ENCODE measurements at places on chromosomes 1 and 21.
A peak's percentile ranks its signal among the peaks of the same experiment; 100 is the strongest.

DNA sequence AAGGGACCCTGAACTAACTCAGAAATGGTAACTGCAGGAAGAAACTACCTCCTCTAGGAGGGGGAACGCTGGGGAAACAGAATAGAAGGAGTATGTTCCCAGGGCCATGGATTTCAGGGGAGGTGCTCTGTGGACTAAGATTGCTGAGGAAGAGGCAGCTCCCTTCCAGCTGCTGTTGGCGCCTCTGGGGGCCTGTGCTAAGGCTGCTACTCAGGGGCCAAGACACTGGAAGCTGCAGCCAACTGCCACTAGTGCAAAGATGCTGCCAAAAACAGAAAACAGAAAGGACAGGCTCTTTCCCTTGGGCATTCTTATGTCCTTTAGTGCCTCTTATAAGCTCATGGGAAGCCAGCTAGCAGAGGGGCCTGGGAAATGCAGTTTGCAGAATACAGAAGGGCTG, 58.0 kb upstream of the SGIP1 start:
- DNase-seq, result peak; percentile 32

- DNase-seq, result no peak
Observed at GRCh38 chr1:17674726-17675500, 80.2 kb upstream of the ACTL8 start.

DNA sequence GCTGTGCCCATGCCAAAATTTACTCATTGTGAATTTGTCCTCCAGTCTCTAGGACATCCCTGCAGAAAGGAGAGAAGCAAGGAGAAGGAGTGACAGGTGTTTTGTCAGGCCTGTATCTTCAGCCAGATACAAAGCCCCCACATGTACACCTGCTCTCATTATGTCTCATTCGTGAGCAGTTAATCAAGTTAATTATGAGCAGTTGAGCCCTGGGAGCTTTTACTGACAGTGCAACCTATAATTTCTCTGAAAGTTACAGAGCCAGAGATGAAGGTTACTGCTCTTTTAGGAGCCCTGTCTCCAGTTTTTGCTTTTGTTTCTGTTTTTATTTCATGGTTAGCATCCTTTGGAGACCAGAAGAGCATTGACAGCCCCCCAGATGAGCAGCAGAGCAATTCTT, 5.0 kb upstream of the ILDR2 start:
- DNase-seq, result no peak

DNA sequence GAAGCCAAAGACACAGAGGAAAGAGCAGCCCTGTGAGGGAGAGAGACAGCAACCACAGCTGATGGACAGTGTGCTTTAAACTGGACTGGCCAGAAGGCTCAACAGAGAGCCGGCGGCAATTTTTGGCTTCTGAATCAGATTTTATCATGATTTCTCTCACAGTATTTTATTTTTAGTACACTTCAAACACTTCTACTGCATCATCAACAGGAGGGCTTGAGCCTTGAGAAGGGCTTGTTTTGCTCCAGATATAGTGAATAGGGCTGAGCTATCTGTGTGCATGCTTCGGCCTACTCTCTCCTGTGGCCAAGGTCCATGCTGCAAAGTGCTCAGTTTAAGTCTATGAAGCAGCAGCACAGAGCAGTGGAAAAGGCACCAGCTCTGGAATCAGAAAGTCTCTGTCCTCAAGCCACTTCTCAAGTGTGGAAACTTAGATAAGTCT, 33.3 kb downstream of the ADCY10 start:
- no peak for DNase-seq

GRCh38 chr1:36782085-36782484, 252.2 kb downstream of the GRIK3 start:
- DNase-seq, result no peak

- peak; percentile 42 for DNase-seq
Observed at GRCh38 chr1:245153552-245154428, 995 bp upstream of the KIF26B start.

- DNase-seq, result no peak
Observed at GRCh38 chr1:45999507-45999906, 132.9 kb downstream of the PIK3R3 start.

- DNase-seq, result no peak
Observed at GRCh38 chr1:162412002-162412401, at the start of gene SH2D1B. SH2D1B (minus strand) TSS chr1:162412136; CDS start chr1:162412016, 120 bp downstream.

DNA sequence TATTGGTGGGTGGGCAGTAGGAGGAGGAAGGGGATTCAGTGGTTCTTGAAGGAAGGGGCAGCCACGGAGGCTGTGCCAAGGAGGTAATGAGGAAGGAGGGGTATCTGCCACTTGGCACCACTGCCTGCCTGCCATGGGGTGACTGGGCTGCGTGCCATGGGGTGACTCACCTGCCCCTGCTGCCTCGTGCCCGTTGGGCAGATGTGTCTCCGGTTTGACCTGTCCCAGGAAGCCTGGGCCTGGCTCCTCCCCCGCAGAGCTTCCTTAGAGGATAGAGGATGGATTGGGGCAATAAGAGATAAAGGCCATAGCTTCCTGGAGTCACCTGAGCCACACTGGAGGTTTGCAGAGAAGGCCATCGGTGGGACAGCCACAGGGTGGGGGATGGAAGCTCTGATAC, 1.7 kb downstream of the PADI3 start:
- DNase-seq, result no peak

DNA sequence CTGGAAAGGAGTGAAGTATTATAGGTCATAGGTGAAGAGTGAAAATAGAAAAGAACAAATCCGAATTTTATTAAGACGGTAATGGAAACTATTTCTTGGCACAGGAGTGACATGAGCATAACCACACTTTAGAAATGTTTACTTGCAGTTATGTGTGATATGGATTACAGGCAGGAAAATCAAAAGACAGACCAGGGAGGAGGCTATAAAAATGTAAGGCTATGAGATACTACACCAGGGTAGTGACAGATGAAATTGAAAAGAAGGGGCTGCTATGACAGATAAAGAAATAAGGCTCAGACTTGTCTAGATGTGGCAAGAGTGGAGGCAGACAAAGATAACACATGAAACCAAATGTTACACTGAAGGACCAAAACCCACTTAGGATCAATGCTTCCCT, 31.7 kb downstream of the GPATCH2 start:
- DNase-seq, result no peak

- DNase-seq, result peak; percentile 38
Observed at GRCh38 chr1:31064718-31065309, 703 bp downstream of the PUM1 start.

DNA sequence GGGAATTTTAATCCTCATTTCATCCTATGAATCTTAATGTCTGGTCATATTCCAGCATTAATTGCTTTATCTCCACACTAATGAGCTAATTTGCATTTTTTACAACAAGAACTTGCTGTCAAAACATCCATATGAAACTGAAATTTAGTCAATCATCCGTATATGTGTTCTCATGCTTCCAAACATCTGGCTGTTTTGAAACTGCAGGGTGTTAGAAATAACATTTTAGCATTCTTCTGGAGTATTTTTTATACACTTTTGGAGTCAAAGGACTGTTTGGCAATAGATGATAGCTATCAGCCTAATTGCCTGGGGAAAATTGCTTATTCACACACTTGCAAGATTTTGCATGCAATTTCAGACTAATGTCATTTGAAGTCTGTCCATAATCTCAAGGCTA, 1639.3 kb downstream of the KCNT2 start:
- DNase-seq, result no peak

GRCh38 chr1:18583326-18583941, 47.2 kb upstream of the PAX7 start:
- DNase-seq, result peak; percentile 69

GRCh38 chr21:16579538-16579937, 849.8 kb downstream of the USP25 start:
- DNase-seq, result no peak

DNA sequence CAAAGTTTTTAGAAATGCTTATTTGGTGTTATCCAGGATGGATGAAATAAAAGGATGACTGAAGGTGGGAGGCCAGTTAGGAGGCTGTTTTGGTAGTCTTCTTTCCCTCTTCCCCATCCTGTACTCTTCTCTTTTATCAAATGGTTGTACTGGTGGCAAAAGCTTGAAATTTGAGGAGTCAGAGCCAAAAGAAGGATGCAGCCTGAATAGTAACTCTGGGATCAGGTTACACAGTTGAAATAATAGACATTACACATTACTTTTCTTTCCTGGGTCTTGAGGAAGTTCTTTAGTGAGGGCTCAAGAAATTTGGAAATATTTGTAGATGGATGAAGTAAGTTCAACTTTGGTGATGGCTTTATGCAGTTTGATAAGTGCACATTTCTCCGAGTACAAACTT, 108.6 kb downstream of the GPR52 start:
- DNase-seq, result no peak

- DNase-seq, result no peak
Observed at GRCh38 chr1:34235594-34235993, 58.9 kb downstream of the C1orf94 start.

- peak; percentile 73 for DNase-seq
Observed at GRCh38 chr1:6603238-6603914, 707 bp upstream of the KLHL21 start.

GRCh38 chr1:4700801-4701200, 46.4 kb downstream of the AJAP1 start:
- DNase-seq, result peak; percentile 22

- no peak for DNase-seq
Observed at GRCh38 chr1:226424221-226425003, 16.5 kb upstream of the PARP1 start.

- no peak for DNase-seq
Observed at GRCh38 chr1:204464701-204465100, 29.9 kb downstream of the PIK3C2B start.

- no peak for DNase-seq
Observed at GRCh38 chr1:212669102-212669501, 30.5 kb downstream of the BATF3 start.

GRCh38 chr1:23118957-23119792, 49.5 kb downstream of the LUZP1 start:
- DNase-seq, result no peak

- no peak for DNase-seq
Observed at GRCh38 chr1:102578804-102579203, 529.5 kb downstream of the COL11A1 start.

DNA sequence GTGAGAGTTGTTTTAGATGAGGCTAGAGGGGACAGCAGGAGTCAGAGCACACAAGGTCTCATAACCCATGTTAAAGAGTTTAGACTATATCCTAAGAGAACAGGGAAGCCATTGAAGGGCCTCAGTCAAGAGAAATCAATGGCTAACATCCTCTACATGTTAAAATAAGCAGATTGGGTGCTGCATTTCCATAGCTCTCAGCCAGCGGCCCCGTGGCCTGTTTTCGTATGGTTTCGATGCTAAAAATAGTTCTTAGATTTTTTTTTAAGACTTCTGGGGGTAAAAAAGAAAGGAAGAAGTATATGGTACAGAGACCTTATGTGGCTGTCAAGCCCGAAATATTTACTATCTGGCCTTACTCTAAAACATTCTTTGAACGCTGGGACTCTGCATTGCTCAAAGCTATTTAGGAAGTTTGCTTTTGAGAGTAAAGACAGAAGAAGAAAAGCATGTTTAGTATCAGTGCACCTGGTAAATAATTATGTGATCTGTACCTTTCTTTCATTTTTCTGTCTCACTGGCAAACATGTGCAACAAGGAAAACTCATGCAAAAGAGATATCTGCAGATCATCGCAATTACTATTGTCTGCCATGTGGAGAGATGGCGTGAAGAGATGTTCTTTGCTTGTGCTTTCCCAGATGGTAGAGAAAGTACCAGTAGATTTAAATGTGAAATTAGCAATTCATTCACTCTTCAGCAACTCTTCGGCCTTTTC, 8.4 kb downstream of the PDIK1L start:
- no peak for DNase-seq

DNA sequence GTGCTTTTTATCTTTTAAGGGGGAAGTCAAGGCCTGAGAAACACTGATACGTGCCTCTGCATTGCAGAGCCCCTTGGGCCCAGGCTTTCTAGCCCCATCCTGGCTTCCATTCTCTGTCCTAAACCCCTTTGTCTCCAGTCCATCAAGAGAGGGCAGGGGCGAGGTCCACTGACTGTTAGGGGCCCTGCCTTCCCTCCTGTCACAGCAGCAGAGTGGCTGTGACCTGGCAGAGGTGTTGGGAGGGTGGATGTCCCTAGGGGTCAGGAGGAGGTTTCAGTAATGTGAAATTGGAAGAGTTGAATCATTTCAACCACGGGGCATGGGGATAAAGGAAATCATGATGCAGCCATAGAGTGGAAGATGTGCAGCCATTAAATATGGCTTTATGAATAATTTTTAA, 24.0 kb downstream of the SOX13 start:
- DNase-seq, result no peak

DNA sequence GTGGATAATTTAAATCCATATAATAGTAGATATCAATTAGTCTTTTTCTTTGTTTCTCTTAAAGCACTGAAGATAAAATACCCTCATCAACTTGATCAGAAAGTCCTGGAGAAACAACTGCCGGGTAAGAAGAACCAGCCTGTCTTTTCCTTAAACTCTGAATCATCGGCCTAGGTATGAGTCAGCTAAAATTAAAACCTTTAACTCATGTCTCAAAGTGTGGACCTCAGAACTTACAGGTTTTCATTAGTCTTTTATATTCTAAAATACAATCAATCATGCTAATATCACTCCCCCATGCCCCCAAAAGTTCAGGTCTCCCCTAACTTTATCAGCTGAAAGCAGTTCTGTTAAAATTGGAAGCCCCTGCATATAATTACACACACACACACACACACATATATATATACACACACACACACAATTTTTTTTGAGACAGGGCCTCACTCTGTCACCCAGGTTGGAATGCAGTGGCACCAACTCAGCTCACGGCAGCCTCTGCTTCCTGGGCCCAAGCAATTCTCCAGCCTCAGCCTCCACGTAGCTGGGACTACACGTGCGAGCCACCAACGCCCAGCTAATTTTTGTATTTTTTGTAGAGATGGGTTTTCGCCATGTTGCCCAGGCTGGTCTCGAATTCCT, 61.3 kb downstream of the B3GALNT2 start:
- DNase-seq, result no peak

GRCh38 chr1:4571263-4571662, 83.1 kb upstream of the AJAP1 start:
- no peak for DNase-seq

- DNase-seq, result no peak
Observed at GRCh38 chr1:202648605-202649226, 61.5 kb downstream of the SYT2 start.

DNA sequence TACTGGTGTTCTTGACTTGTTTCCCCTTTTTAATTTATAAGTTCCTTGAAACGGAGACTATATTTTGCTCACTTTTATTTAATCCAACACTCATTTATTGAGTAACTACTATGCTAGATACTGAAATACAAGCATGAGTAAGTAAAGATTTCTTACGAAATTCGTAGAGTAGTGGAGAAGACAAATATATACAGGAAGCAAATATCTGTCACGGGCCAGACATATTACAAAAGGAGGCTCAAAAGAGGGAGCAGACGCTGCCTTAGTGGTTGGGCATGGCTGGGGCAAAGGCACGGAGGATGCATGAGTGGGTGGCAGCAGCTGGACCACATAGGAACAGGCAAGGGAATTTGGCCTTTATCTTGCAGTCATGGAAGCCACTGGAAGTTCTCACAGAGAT, 6.8 kb downstream of the NCF2 start:
- DNase-seq, result no peak

GRCh38 chr1:65564493-65564892, 144.0 kb downstream of the LEPR start:
- DNase-seq, result no peak
